GM06990 (cell line): ENCODE measurements at places on chromosomes 5 and 9.

GRCh38 chr5:154205441-154206117 lies 15.0 kb downstream of the GALNT10 start:
- DNase-seq, result no peak

DNA sequence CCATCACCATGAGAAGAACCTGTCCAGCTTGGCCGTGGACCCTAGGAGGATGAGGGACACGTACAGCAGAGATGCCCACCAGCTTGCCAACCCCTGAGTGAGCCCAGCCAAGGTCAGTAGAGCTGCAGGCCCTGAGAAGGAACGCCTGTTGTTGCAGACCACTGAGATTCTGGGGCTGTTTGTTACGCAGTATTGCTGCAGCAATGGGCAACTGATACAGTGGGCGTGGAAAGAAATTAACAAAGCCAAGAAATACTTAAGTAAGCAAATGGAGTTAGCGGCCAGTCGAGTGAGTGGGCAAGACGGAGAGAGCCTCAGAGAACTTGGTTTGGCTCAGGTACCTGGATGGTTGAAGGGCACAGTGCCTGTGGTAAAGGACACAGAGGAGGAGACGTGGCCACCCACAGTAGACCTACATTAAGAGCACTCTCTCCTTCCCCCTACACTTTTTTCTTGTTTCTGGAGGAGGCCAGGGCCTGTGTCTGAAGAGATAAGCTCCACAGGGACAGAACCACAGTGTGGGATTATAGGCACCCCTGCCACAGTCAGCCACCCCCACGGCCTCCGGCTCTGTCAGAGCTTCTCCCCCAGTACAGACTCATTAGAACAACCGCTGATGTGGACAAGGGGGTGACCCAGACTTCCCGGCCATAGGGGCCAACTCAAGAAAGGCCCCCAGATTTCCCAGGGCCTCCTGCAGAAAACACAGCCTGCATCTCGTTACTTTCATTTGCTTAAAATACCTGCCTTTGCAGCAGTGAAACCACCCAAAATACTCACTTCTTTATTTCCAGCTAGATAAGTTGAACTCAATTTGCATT lies 40.1 kb upstream of the GRHPR start:
- peak; percentile 76 for DNase-seq

GRCh38 chr9:100591139-100591538 lies 13.3 kb downstream of the CAVIN4 start:
- DNase-seq, result no peak

DNA sequence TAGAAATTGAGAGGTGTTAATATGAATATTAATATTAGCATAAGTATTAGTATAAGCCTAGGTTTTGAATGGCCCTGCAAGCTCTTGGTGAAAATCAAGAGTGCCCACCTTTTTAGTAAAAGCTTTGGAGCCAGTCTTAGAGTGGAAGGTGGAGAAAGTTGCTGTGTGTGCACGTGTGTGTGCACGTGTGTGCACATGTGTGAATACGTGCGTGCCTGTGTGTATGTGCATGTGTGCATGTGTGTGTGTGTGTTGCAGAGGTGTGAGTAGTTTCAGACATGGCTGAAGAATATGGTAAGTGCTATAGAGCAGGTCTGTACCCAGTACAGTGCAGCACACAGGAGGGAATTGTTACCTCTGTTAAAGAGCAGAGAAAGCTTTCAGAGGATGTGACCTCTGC lies 74.3 kb downstream of the BOD1 start:
- no peak for DNase-seq

DNA sequence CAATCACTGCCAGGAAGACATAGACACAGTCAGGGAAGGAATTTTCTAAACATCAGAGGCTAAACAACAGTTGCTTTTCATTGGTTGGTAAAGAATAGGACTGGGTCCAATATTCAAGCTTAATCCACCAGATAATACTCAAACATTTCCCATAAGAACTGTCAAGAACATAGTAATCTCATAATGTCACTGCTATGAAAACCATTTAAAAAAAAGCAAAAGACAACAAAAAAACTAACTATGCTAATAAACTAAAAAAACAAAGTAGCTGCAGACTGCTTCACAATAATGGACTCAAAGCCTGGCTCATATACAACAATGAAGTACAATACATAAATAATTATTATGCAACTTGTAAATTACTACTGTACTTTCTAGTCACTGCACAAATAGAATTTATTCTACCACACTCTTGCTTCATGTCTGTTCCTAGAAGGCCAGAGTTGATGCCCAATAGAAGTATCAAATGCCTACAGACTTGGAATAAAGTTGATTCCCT lies 148.7 kb downstream of the MLLT3 start:
- no peak for DNase-seq
